NCI-H1417 (cell line): ENCODE measurements at places on chromosomes 7 and 10.

DNA sequence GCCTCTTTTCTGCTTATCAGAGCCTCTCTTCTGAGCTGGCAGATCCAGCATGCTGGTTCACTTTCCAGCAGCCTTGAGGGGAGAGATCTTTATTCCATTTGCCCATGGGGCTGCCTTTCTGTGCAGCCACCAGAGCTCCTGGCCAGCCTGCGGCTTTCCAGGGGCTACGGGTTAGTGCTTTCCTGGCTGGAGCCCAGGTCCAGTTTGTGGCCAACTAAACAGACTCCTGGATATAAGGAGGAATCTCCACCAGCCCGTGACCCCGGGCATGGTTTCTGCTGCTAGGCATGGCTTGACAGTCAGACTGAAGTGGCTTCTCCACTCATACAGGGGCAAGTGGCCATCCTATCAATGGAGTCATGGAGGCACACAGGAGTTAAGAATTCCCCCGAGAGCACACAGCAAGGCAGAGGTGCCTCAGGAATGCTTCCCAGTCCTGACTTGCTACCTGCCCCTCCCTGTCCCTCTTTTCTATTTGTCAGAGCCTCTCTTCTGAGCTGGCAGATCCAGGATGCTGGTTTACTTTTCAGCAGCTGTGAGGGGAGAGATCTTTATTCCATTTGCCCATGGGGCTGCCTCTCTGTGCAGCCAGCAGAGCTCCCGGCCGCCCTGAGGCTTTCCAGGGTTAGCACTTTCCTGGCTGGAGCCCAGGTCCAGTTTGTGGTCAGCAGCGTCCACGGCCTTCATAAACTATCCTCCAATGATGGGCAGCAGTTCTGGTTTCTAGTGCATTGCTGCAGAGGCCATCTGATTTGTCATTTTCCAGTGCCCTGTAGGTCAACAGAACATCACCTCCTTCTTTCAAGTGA is 35.9 kb downstream of the TSPAN15 start:
- no peak for DNase-seq

DNA sequence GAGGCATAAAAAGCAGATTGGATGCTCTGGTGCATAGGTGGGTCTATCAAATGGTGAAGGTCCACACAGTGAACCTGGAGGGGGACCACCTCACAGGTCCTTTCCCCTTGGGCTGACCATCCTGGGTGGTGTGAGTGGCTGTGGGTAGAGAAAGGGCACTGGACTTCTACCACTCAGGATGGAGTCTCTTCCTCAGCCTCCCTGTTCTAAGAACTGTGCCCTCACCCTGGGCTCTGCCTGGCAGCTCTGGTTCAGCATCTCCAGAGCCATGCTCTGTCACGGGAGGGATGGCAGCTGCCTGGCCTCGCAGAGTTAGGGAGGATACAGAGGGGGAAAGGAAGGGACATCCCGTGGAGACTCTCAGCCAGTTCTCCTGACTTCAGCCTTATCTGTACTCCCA is 121.8 kb downstream of the TAX1BP1 start:
- DNase-seq = no peak

DNA sequence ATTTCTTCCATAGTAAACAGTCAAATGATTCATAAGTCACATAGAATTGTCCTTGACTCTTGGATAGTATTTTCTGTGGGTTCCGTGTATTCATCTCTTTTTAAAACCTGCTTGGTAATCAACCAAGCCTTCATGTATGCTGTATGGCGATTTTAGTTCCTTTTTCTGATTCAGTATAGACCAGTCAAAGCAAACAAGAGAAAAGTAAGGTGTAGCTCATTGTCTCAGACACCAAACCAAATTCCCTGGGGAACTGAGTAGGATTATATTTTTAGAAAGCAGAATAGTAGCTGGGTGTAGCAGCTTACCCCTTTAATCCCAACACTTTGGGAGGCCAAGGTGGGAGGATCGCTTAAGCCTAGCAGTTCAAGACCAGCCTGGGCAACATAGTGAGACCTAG is 240.5 kb downstream of the BBS9 start:
- DNase-seq = no peak

GRCh38 chr7:111780527-111780926 is 218.2 kb upstream of the IMMP2L start:
- no peak for DNase-seq

DNA sequence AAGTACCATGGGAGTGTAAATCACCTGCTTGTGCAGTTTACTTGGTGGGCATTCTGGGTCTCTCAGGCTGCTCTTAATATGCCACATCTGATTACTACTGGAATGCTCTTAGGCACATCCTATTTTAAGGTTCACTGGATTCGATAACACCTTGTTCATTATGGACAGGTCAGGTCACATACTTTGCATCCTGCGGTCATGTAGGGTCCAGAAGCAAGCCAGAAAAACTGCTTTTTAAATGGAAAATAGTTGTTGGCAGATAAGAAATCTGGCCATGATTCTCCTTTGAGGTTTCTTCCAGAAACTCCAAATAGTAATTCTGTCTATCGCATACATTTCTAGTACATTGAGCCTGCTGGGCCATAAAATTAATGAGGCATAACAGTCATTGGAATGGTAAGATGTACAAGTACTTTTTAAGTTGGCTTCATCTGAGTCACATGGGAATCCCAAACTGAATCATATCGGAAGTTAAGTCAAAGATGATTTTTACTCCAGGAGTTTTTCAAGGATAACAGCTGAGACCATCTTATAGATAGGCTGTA is 371.9 kb downstream of the LRRTM3 start:
- DNase-seq = no peak

GRCh38 chr10:34109952-34110702 is 705.0 kb downstream of the PARD3 start:
- DNase-seq = no peak

DNA sequence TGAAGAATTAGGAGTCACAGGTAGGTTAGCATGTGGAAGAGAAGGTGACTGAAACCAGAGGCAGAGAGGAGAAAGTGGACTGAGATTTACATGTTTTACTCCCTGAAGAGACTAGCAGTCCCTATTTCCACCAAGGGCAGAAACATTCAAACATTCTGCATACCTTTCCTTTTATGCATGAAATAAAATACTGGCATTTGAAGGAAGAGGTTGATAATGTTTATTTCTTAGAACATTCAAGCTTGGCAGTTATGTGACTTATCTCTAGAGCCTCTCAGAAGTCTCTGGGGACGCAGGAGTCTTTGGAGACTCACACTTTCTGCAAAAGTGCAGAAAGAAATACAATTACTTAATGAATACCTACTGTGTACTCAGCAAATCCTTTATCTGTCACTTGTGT is 507.1 kb upstream of the C7orf33 start:
- DNase-seq = no peak

DNA sequence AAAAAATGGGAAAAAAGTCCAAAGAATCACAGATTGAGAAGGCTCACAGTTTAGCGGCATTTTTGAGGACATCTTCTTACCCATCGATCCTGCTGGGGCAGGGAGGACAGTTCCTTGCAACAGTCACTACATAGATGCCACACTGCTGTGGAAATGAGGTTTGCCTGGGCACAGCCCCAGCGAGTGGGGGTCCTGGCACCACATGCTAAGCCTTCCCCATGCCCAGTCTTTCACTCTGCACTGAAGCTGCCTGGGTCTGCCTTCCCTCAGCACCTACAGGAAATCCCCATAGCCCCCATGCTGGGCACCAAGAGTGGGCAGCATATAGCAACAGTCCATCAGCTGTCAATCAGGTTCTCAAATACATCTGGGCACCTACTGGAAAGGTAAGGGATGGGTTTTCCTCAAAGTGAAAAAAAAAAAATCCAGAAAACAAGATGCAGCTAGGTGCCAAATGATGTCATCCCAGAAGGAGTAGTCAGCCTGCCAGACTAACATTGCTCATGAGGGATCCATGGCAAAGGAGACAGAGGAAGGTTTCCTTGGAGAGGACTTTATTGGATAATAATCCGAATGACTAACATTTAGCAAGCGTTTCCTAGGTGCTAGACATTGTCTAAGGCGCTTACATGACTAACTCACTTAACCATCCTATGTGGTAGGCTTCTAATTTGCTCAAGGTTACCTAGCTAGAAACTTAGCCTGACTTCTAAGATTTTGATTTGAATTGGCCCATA is 125.7 kb upstream of the CXCL12 start:
- DNase-seq = no peak

DNA sequence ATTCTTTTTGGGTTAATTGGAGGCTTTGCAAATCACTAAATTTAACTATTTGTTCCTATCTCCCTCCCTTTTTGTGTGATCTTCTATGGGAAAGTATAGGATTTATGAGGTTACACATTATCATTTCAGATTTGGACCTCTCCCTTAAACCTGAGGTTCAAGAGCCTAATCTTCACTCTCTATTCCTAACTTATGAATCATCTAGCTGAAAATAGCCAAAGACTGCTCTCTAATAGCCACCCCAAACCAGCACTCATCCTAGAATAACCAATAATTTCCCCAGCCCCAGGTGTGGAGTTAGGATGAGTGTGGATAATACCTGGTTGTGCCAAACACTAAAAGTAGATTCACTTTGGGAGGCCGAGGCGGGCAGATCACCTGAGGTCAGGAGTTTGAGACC is 499.2 kb downstream of the GFRA1 start:
- DNase-seq = no peak

DNA sequence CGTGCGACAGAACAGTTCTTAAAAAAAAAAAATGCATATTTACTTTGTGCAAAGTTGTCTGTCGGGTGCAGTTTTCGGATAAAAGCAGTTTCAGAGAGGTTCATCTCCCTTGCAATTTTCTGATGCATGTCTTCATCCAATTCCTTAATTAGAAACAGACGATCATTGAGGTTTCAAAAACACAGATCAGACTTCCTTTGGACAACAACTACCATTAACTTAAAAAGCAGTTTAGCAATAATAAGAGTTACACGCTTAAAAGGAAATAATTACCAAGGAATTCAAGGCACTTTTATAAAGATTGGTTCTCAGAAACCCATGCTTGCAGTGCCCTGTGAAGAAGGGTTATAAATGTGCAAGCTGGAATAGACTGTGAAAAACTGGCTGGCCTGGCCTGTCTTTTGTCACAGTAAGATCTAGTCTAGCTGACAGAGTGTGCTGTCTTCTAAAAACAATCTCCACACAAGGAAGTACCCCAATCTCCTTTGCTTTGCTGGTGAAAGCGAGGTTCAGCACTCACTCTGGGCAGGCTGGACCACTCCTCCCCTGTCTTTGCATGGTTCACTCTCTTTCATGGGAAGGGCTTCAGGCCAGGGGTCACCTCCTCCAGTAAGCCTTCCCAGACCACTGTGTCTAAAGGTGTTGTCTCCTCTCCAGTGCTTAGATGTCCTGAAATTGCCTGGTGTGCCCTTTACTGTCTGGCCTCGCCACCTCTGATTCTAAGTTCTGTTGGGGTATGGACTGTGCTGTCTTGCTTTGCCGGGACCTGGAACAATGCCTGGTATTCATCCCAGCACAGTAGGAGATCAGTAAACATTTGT is 34.8 kb upstream of the HNRNPH3 start:
- DNase-seq = no peak

GRCh38 chr7:142168746-142169145 is 57.2 kb downstream of the MGAM2 start:
- no peak for DNase-seq

- DNase-seq = peak; percentile 86
Measured at GRCh38 chr10:12264204-12264940, 68.4 kb downstream of the CDC123 start.

- DNase-seq = no peak
Measured at GRCh38 chr7:133050200-133050995, 31.5 kb downstream of the CHCHD3 start.

- DNase-seq = no peak
Measured at GRCh38 chr7:144416341-144416740, 12.8 kb upstream of the NOBOX start.

GRCh38 chr7:87318741-87319140 is 26.7 kb upstream of the CROT start:
- peak; percentile 49 for DNase-seq

- no peak for DNase-seq
Measured at GRCh38 chr10:132290631-132291030, 17.1 kb downstream of the STK32C start.

DNA sequence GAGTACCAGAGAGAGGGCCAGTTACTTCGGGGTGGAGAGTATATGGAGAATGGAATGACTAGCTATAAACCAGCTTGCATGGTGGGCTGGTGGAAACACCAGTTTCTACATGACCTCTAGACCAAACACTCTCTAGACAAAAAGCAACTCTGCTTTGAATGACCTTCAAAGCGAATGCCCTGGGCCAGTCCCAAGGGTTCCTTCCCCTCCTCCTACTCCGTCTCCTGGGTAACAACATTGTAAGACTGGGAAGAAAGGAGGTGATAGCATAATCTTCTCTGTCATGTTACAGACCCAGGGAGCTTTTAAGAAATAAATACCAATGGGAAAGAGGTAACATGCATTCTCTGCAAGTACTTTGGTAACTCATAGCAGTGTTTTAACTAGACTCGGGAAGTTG is 7.4 kb downstream of the HK1 start:
- no peak for DNase-seq

DNA sequence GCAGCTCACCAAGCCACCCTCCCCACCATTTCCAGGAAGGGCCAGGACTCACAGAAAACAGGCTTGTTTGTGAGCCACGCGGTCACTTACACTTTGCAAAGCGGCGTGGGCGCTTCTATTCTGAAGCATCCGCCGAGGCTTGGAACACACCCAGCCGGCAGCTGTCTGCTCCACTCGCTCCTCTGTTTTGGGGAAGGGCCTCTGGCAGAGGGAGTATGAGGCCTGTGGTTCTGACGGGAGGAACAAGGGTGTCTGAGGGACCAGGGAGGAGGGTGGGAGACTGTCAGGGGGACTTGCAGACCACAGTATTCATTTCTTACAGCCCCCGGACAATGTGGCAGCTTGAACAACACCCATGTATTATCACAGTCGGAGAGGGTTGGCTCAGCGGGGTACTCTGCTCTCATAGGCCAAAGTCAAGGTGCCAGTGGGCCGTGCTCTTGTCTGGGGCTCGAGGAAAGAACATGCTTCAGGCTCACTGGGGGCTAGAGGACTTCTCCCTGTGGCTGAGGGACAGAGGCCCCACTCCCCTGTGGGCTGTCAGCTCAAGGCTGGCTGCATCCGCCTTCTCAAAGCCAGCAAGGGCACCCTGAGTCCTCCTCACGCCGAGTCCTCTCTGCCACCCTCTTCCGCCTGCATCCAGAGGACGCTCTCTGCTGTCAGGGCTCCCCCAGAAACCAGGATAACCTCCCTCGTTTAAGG is 60.4 kb upstream of the FAM20C start:
- no peak for DNase-seq

- DNase-seq = no peak
Measured at GRCh38 chr10:86335831-86336230, 30.8 kb downstream of the GRID1 start.

- no peak for DNase-seq
Measured at GRCh38 chr7:73971322-73971703, 56.7 kb upstream of the ELN start.

DNA sequence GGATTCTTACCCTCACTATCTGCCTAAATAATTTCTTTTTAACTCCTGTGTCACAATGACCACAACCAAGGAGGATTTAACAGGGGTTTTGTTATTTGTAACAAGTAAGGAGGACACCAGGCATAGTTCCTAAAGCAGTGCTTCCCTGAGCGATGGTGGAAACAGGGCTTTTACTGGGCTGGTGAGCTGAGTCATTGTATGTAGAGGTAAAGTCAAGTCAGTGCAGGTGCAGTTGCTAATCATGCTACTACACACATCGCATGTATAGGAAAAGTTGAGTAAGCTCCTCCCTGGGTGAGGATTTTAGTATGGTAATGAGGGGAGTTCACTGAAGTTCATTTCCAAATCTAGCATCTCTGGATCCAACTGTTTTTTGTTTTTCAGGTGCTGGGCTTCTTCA is 22.9 kb upstream of the ABCA13 start:
- no peak for DNase-seq

- no peak for DNase-seq
Measured at GRCh38 chr10:116866987-116867595, 17.8 kb downstream of the ENO4 start.

- DNase-seq = no peak
Measured at GRCh38 chr7:73555411-73555982, 2.0 kb downstream of the BCL7B start.
